SHP77 (cell line): ENCODE measurements at places on chromosomes 11 and 22.

DNA sequence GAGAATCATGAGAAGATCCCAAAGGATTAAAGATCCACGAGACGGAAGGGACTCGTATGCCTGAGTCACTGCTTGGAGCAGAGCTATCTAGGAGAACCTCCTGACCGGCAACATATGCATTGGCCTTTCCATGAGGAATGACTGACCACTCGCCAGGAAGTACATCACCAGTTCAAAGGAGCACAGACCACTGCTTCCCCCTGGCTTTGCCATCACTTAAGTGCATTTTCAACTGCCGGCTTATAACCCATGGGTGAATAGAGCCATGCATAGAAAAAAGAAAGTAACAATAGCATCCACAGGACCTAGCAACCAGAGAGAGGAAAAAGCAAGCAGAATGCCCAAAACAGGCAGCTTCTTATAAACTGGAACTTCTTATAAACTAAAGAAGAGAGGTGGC lies 98.3 kb upstream of the ZC3H12C start:
- DNase-seq, result no peak

DNA sequence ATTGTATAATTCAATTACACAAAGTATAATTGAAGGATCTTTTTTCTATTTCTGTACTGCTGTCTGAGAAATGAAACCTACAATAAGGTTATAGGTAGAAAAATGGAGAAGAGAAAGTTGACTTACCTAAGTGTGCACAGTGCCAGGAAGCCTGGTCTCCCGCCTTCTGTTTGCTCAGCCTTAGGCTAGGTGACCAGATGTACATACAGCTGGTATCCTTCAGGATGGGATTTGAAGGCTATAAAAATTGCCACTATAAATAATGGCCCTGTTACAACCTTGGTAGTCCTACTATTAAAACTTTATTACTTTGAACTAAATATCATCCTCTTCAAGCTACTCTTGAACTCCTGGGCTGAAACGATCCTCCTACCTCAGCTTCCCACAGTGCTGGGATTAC lies 19.7 kb downstream of the OR51E2 start:
- peak; percentile 87 for DNase-seq

GRCh38 chr11:102138223-102138622 lies 28.0 kb downstream of the YAP1 start:
- DNase-seq, result no peak

GRCh38 chr22:22698263-22698750 lies 53.9 kb downstream of the GGTLC2 start:
- DNase-seq, result no peak

DNA sequence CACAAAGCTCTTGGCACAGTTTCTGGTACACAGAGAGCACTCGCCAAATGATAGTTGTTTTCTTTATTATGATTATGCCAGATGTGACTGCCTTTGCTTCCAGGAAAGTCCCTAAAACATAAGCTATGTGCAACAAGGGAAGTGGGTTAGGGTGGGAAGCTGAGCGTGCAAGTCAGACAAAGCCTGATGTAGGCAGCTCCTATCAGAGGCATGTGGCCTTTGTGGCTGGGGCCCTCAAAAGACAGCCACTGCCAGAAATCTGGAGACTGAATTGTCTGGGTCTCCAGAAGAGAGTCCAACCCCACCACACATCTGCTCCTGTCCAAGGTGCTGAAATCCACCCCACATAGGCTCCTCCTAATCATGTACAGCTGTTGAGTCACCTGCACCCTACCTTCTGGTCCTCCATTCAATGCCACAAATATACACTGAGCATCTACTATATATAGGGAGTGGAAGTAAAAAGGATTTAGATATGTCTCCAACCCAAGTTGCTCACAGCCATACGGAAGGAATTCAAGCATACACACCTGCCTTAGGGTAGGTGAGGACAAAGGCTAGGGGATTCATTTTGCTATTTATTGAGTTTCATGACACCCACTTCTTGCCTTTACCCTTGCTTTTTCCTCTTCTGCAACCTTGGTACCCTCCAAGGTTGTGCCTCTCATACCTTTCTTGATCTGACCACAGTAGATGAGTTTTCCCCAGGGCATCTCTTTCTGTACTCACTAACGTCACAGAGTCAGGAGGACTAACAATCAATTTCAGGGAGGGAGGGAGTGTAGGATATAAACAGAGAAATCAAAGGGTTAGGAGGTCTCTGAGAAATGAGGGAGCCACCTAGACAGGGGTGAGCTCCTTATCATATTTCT lies 12.4 kb downstream of the SEC14L3 start:
- DNase-seq, result no peak

DNA sequence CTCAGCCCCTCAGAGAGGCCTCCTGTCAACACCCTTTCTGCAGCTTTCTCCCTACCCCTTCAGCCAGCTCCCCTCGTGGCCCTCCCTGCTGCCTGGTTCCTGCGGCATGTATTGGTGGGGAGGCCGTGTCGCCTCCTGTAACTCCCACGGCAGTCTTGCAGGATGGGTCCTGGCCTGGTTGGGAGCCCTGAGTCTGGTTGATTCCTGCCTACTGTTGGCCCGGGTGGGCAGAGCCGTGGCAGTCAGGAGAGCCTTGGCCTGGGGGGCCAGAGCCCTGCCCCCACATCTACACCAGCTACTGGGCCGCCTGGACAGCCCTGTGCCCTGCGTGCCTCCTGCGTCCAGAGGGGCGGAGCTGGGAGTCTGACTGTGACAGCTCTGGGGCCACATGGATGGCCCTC lies 30.3 kb upstream of the GRAMD4 start:
- no peak for DNase-seq

DNA sequence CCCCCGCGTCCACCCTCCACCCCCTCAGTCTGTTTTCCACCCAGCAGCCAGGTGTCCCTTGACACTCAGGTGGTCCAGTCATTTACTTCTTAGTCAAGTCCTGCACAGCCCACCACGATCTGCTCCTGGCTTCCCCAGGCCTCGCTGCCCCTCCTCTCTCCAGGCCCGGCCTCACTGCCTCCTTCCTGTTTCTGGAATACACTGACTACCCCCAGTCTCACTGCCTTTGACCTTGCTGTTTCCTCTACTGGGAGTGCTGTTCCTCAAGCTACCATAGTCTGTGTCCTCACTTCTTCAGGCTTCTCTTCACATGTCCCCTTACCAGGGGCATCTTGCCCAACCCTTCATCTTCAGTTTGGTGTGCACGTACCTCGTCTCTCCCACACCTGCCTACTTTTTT lies 7.4 kb downstream of the MCM5 start:
- DNase-seq, result no peak

- no peak for DNase-seq
These were observed 37.8 kb downstream of the ISX start for GRCh38 chr22:35103761-35104160.

GRCh38 chr22:44403602-44404329 lies 91.0 kb upstream of the SHISAL1 start:
- DNase-seq, result no peak

DNA sequence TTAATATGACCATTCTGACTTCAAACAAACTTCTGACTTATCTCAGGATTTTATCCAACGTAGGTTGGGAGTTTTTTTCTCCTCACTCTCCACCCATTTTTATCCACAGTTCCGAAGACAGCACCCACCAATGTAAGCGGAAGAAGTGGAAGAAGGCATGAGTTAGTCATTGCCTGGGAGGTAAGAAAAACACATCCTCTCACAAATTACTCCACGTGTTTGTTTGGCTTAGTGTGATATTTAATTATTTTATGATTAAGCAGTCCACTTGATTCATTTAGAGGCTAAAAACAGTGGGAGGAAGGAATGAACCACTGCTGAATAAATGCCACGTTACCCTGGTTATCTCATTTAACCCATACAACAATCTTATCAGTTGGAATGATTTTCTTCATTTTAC lies 389.6 kb upstream of the ARHGAP42 start:
- no peak for DNase-seq

DNA sequence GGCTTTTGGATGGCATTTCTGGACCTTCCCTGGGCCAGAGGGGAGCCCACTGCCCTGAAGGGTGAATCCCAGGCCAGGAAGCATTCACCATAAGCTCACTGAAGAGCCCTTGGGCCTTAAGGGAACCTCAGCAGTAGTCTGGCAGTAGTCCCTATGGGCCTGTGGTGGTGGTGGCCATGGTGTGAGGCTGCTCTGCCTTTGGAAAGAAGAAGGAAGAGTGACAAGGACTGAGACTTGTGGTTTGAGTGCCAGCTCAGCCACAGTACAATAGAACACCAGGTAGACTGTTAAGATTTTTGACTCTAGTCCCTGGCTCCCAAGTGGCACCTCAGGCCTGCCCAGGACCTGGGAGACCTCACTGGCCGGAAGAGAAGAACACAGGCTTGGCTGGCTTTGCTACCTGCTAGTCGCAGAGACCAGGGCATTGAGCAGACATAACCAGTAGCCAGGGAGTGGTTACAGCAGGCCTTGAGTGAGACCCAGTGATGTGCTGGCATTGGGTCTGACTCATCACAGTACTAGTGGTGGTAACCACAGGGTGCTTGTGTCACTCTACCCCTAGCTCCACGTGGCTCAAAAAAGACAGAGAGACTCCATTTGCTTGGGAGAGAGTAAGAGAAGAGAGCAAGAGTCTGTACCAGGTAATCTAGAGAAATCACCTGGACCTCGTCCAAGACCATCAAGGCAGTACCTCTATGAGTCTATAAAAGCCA lies 259.8 kb upstream of the BLID start:
- no peak for DNase-seq

DNA sequence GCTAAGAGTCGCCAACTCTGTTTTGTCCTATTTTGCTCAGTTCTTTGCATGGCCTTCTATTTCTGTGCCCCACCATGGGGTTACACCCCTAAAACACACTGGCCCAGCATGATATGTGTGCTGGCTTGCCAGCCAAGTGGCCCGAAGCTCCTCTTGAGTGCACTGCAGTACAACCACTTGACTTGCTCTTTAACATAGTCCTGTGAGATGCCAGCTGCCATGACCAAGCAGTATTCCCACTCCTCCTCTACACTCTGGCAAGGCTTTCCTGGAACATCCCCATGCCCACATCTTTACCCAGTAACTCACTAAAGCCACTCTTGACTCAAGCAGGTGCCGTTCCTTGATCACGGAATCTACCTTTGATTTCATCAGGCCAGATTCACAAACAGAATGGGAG lies 102.9 kb upstream of the GAL start:
- peak; percentile 85 for DNase-seq

DNA sequence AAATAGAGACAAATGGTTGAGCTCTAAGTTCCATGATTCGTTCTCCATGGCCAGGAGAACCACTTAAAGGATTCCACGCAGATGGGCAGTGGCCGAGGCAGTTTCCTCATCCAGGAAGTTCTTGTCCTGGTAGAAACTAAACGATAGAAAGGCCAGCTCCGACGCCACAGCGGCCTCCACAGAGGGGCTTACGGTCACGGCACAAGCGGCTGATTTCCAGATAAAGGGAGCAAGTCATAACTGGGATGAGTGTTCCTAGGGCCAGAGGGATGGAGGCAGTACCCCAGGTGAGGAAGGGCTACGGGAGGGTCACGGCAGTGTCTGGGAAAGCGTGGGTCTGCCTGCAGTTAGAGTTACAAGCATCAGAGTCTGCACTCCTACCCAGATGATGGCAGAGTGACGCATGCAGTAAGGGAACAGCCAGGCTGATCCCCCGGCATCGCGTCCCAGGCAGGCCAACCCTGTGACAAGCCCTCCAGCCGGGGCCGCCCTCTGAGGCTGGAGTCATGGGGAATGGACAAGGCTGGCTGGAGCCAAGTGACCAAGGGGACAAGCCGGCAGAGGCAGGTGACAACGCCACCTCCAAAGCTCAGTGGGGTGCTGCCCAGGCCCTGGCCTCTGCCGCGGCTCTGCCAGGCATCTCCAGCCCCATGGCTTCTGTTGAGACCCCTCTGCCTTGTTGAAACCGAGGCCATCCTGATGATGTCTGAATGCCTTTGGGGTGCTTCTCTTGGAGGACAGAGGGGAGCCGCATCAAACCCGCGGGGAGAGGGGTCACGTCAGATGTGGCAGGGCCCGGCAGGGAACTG lies 475.1 kb downstream of the BRD1 start:
- no peak for DNase-seq

DNA sequence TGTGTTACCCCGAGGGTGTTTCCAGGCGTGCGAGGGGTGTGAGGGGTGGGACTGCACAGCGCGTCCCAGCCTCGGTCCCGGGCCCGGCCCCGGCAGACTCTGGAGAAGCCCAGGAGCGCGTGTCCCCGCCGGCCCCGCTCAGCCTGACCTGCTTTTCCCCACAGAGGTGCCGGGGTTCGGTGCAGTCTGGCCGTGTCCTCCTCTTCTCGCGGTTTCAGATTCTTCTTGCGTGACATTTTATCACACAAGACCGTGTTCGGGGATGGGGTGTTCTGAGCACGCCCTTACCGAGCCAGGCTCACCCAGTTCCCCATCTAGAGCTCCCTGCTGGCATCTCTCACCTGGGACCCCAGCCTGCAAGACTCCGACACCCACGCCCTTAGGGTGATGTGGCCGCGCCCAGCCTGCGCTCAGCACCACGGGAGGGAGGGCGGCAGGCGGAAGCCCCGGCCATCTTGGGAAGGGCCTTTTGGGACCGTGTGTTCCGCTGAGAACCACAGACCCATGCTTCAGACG lies 775.6 kb downstream of the BRD1 start:
- DNase-seq, result peak; percentile 41

- DNase-seq, result no peak
These were observed 122.7 kb downstream of the EFCAB6 start for GRCh38 chr22:43689356-43689755.

DNA sequence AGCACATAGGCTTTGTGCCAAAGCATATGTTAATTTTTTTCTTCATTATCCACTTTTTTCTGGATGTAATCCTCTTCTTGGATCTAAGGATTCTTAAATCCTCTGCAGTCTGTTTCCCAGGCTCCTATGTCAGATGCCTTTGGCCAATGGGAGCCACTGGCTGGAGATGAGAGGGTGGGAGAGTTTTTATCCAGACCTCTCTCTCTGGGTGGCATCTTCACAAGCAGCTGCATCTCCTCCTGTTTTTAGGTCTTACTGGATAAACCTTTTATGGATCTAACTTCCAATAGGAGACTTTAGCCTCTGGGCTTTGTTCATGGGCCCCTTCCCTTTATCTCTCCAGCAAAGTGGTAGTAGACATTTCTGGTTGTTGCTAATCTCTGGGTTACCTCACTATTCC lies 22.4 kb upstream of the MPPED2 start:
- DNase-seq, result no peak

DNA sequence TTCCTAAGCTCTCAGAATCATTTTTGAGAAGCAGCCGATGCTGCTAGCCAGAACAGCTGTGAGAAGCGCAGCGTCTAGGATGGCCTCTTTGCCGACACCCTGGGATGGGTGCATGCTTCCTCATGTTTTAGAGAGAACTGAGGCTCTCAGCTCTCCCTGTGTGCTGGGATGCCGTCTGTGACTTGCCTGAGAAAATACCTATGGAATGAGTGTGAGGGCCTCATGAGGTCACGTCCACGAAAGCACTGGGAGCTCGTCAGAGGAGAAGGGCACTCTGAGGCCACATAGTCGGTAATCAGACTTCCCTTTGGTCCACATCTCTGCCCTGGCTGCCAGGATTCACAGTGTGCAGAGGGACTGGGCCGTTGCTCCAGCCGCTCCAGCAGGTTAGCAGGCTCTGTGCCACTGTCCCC lies 54.7 kb downstream of the MICAL3 start:
- no peak for DNase-seq
